ENCODE measurements at places on chromosomes 12 and 14.

DNA sequence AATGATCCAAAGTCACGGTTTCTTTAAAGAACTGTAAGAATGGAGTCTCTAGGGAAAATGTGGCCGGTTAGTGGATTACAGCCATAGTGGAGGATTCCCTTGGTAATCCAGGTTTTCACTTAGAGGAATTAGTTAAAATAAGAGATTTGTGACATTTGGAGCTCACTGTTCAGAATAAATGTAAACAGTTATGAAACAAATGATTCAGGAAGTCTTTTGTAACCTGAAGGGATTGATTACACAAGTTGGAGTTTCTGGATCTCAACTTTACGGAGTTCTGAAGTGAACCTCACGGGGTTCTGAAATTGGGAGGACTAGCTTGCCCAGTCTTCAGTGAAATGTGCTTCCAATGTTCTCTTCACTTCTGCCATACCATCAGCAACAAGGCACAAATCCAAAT is 234.4 kb upstream of the FKBP4 start:
- DNase-seq, result no peak

- no peak for DNase-seq
These were observed 7.6 kb upstream of the KCNA5 start for GRCh38 chr12:5036031-5036430.

- no peak for DNase-seq
These were observed 12.0 kb upstream of the BLTP3B start for GRCh38 chr12:100154474-100155247.

DNA sequence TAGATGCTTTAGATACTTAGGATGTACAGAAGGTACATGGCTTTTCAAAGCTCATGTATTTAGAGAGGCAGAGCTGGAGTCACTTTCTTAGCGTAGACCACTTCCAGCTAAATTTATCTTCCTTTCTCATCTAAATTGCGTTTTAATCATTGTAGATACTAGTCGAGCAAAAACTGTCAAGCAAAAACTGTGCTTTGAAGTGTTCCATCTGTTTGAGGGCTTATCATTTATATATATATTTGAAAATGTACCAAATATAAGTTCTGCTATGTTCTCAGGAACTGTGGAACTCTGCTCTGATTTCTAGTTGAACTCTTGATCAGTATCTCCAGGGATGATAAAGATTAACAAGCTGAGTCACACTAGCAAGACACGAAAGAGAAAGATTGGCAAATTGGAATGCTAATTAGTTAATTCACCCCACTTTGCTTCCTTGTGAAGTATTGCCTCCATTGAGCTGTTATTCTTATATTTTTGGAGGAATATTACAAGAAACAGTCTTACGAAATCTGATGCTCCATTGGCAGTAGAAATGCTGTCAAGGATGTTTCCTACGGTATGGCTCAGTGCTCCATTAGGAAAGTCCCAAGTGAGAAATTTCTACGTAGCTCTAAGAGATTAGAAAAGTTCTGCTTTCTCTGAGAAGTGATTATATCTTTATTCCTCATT is 310.7 kb downstream of the AEBP2 start:
- DNase-seq, result no peak

GRCh38 chr12:49260166-49260565 is 4.7 kb upstream of the TUBA1C start:
- no peak for DNase-seq

- DNase-seq, result no peak
These were observed 743 bp downstream of the NDUFA12 start for GRCh38 chr12:95002754-95003153.

DNA sequence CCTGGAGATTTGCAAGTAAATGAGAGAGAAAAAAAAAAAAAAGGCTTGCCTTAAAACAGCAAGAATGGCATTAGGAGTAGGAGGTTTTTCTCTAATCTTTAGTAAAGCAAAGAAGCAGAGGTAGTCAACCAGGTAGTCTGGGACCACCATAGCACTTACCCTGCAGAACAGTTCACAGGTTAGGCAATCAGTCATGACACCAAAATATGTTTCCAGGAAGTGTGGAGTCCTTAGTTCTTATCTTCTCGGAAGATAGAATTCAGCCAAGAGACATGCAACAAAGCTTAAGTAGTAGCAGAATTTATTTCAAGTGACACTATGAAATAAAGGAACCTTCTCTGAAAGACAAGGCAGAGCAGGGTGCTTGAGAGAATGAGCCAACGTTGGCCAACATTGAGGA is 295.8 kb downstream of the IPO8 start:
- no peak for DNase-seq

GRCh38 chr14:19743256-19743655 is at the start of gene OR4Q3:
Gene OR4Q3 (plus strand): TSS chr14:19743571.
- no peak for DNase-seq

GRCh38 chr12:113996026-113996425 is 29.9 kb upstream of the RBM19 start:
- no peak for DNase-seq

DNA sequence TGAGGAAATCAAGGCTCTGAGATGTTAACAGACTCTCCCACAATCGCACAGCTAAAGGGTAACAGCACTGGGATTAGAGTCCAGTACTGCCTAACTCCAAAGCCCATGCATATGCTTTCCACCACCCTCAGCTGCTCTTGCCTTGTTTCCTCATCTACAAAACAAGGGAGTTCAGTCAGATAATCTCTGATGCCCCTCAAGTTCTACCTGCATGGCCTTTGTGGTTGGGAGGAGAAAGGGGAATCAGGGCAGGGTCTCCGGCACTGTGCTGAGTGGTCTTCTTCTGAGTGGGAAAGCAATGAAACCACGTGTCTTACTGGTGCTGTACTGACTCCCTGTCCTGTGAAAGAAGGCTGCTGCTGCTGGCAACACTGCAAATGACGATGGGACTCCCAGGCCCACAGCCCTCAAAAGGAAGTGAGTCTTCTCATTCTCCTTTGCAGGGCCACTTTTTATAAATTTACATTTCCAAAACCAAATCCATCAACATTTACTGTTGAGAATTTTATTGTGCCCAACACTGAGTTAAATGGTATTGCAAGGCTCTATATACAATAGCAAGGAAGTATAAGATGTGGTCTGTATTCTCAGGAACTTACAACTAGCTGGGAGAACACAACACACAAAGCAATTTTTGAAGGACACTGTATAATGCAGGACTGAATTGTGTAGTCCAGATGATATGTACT is 19.7 kb upstream of the DUSP16 start:
- DNase-seq, result no peak

DNA sequence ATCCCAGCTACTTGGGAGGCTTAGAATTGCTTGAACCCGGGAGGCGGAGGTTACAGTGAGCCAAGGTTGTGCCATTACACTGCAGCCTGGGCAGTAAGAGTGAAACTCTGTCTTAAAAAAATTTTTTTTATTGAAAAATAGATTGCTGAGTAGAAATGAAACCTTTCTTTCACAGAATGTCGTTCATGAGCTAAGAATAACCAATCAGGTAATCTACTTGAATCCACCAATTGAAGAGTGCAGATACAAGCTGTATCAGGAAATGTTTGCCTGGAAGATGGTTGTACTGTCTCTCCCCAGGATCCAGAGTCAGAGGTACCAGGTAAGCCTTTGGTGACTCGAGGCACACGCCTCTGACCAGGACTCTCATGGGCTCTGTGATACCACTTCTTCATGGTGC is 27.0 kb downstream of the DYNC1H1 start:
- no peak for DNase-seq

GRCh38 chr14:77640756-77641533 is 24.5 kb upstream of the SPTLC2 start:
- DNase-seq, result no peak

GRCh38 chr14:61587081-61587713 is 108.1 kb upstream of the HIF1A start:
- no peak for DNase-seq

GRCh38 chr12:2384533-2385351 is 332.0 kb downstream of the CACNA1C start:
- DNase-seq, result no peak

GRCh38 chr14:54572316-54572715 is 5.4 kb downstream of the SAMD4A start:
- no peak for DNase-seq

DNA sequence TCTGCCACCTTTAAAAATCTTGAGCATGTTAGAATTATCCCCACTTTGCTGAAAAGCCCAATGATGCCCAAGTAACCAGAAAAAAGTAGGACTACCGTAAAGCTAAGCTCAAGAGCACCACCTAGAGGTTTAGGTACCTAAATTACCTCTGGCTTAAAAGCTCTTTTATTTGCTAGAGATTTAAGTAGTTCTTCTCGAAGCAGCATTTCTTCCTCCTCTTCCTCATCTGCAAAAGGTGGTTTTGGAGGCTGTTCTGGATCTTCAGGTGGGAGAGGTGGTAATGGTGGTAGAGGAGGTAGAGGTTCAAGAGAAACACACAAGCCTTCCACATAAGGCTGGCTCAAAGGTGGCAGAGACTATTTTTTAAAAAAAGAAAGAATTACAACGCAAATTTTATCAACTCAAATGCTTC is 26.9 kb downstream of the ZFC3H1 start:
- no peak for DNase-seq

GRCh38 chr14:93266127-93266526 is 59.1 kb downstream of the UBR7 start:
- DNase-seq, result no peak

GRCh38 chr14:92135269-92135668 is 13.5 kb downstream of the CPSF2 start:
- DNase-seq, result no peak

- no peak for DNase-seq
These were observed 30.1 kb upstream of the FRMD6 start for GRCh38 chr14:51621654-51622053.

- DNase-seq, result no peak
These were observed 49.0 kb downstream of the TBC1D15 start for GRCh38 chr12:71888521-71888920.

GRCh38 chr12:25784669-25785068 is 173.8 kb upstream of the RASSF8 start:
- DNase-seq, result no peak

- no peak for DNase-seq
These were observed 158.0 kb upstream of the CCND2 start for GRCh38 chr12:4115570-4115969.

DNA sequence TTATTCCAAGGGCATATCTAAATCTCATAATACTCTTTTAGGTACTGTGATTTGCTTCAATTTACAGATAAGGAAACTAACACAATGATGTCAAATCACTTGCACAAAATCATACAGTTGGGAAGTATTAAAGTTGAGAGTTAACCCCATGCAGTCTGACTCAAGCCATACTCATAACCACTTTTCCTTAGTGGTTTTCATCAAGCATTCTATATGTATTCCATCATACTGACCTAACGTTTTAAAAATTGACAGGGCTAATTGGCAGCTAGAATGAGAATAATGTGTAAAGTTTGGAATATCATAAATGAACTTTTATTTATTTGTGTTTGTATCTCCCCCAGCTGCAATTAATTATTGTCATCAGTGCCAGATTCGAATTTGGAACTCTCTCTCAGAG is 20.9 kb downstream of the PUS7L start:
- DNase-seq, result no peak

GRCh38 chr12:106329231-106329982 is 26.9 kb downstream of the TCP11L2 start:
- no peak for DNase-seq

DNA sequence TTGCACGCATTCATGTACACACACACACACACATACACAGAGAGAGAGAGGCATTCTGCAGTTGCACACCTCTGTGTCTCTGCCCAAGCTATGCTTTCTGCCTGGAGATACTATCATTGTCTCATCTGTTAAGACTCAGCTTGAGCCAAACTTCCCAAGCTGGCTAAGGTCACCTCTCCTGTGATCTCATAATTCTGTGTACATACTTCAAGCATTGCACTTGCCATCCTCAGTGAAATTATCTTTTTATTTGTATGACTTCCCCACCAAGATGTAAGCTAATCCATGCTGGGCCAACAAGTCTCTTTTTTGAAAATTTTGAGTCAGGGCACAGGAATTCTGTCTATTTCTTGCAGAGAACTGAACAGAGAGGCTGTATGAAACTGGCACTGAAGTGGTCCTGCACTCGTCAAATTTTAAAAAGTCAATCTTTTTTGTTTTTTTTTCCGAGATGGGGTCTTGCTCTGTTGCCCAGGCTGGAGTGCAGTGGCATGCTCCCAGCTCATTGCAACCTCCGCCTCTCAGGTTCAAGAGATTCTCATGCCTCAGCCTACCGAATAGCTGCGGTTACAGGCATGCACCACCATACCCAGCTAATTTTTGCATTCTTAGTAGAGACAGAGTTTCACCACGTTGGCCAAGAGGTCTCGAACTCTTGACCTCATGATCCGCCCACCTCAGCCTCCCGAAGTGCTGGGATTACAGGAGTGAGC is 44.3 kb downstream of the TMTC1 start:
- DNase-seq, result no peak

DNA sequence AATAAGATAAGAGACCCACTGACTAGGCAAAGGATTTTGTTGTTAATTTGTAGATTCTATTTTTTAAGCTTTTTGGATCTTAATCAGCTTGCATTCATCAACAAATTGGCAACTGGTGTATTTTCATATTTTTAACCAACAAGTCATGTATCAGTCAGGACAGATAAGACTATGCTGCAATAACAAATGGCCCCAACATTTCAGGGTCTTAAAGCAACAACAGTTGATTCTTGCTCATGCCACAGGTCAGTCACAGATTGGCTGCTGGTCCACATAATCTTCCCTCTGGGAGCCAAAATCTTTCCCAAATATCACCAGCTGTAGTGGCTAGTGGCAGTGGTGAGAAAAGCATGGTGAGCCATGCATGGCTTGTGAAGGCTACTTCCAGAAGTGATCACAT is 21.9 kb upstream of the SERPINA12 start:
- DNase-seq, result no peak

- no peak for DNase-seq
These were observed 73.9 kb downstream of the HSD17B6 start for GRCh38 chr12:56836800-56837663.

DNA sequence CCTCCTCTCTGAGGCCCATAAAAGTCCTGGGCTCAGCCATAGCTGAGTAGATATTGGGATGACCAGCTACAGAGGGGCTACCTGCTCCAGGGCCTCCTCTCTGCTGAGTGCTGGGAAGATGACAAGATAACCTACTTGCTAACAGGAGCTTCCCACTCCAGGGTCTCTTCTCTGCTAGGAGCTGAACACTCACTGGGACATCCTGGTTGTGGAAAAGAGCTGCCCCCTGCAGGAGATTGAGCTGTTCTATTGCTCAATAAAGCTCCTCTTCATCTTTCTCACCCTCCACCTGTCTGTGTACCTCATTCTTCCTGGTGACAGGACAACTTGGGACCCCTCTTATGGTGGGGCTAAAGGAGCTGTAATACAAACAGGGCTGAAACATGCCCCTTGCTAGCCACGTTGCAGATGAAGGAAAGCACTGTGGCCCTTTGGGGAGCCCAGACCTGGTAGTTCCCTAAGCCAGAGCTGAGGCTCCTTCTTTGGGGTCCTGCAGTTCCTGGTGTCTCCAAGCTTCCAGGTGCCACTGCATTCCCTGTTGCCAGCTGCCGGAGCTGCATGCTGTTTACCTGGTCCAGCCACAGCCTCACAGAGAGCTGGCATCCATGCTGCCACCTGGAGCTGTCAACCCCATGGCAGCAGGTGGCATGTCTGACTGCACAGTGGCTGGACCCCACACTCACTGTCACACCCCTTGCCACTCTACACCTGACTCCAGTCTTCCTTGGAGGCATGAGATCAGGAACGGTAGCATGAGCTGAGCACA is 598.5 kb upstream of the LMO3 start:
- DNase-seq, result no peak

GRCh38 chr12:51059086-51059485 is 11.0 kb downstream of the LETMD1 start:
- DNase-seq, result no peak
